ENCODE measurements at places on chromosomes 13 and 19.
A peak's percentile ranks its signal among the peaks of the same experiment; 100 is the strongest.

- DNase-seq = no peak
These were observed 45.3 kb downstream of the FNDC3A start for GRCh38 chr13:49020940-49021553.

GRCh38 chr13:106533943-106534638, 1.4 kb downstream of the EFNB2 start:
- DNase-seq = peak; percentile 63

GRCh38 chr13:62960723-62961122, 1545.1 kb upstream of the PCDH20 start:
- DNase-seq = no peak

GRCh38 chr19:5205381-5205780, 135.2 kb downstream of the PTPRS start:
- DNase-seq = no peak

GRCh38 chr13:111531505-111531904, 211.1 kb downstream of the TEX29 start:
- DNase-seq = peak; percentile 17

GRCh38 chr13:80305737-80306136, 35.2 kb downstream of the SPRY2 start:
- DNase-seq = no peak

DNA sequence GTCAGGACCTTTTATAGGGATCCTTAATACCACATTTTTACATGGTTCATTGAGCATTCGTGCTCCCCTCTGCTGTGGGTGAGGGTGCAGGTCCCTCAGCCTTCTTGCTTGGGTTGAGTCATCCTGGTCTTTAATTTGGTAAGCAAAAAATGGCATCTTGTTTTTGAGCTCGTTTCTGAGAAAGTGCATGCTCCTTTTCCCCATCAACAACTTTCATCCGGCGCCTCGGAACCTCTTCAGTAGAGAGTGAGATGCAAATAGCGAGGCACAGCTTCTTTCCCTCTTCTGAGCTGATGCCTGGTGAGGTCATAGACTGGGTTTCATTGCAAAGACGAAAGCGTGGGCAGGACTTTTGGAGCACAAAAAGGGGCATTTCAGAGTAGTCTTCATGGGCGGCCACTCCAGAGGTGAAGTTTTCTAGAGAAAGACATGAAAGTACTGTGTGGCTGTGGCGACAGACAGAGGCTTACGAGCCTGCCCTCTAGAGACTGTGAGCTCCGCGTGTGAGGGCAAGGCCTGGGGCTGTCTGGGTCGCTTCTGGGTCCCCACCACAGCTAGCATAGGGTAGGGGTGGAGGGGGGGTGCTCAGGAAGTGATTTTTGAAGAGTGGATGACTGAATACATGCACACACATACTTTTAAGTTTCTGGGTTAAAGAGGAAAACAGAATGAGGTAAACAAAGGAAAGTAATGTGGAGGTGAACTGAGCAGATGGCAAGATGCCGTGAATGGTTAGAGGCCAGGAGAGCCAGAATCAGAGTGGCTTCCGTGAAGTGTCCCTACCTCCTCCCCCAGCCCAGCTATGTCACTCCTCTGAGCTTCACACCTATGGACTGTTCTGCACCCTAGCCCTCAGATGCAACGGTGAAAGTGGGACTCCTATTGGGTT, 44.3 kb downstream of the BBC3 start:
- DNase-seq = no peak

- no peak for DNase-seq
These were observed 1.1 kb downstream of the EDDM13 start for GRCh38 chr19:56273563-56274117.

DNA sequence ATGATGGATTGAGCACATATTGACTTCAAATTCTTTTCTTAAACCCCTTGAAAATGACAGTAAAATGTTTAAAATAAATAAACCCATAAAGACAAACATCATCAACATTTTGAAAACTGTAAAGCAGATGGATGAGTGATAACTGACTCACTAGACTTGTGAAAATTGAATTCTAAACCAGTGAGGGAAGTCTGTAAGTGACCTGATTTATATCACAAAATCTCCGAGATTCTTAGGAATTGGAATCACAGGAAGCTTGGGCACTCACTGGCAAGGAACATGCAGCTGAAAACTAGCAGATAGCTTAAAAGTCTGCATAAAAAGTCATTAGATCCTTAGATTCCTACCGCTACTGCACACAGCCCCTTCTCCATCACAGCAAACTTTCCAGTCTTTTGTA, 51.3 kb upstream of the TSC22D1 start:
- DNase-seq = no peak

DNA sequence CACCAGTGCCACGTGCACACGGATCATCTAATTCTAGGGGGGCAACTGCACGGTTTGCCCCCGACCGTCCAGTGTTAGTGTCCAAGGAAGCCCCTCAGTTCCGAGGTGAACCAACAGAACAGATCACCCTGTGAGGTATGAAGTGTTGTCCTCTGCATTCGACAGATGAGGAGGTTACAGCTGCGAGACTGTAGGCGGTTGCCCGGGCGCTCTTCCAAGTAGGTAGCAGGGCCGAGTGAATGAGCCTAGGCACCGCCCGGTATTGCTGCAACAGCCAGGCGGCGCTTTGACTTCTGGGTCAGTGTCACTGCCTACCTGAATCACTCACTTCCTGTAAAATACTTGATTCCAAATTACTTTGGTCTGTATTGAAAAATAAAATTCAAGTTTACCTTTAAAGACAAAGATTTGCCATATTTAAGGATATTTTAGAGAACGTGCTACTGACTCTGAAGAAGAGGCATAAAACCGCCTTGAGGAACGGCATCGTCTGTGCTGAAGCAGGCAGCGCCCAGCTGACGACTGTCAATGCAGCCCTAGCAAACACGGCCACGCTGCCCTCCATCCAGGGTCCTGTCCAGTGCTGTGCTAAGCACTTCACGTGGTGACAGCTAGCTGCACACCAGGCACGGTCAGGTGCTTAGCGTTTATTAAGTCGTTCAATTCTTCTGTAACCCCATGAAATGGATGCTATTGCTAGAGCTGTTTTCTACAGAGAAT, 19.3 kb upstream of the RASA3 start:
- DNase-seq = no peak

DNA sequence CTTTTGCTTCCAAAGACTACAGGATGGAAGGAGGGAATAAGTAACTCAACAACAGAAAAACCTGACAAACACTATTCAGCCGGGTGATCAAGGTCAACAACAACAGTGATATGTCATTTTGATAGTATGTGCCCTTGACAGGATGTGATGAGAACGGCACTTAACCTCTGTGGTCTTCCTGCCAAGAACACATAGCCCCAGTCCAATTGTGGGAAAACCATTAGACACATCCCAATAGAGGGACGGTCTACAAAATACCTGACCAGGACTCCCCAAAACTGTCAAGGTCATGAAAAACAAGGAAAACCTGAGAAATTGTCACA, 43.1 kb upstream of the AMER2 start:
- DNase-seq = no peak

DNA sequence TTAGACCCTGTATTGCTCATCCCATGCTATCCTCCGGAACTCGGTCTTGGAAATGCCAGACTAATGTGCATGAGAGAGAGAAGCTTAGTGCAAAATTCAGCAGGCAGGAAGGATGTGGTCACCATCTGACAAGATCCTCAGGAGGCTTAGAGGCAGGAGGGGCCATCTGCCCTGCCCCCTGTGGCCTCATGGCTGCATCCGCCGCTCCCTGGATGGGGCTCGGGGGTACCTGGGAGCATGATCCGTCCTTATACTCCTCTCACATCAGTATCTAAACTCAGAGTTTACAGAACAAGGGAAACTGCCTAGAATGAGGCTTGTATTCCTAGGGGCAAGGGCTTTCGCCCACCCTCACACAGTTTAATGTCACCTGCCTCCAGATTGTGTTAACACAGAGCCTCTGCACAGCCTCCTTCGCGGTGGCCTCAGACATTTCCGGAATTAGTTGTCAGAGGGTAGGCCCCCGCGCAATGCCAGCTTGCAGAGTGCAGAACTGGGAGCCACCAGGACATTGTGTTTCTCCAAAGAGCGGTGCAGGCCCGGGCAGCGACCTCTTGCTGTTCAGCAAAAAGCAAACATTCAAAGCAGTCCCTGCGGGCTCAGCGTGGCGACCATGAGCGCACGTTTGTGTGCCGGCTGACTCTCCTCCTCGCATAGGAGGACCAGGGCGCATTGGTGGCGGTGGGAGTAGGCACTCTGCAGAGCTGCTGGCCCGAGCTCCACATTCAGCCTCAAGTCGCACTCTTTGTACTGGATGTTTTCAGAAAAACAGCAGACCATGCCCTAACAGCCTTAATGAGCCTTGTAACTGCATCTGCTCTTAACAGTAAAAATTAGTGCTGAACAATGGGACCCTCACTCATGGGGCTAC, 39.1 kb downstream of the GPR12 start:
- DNase-seq = peak; percentile 20

DNA sequence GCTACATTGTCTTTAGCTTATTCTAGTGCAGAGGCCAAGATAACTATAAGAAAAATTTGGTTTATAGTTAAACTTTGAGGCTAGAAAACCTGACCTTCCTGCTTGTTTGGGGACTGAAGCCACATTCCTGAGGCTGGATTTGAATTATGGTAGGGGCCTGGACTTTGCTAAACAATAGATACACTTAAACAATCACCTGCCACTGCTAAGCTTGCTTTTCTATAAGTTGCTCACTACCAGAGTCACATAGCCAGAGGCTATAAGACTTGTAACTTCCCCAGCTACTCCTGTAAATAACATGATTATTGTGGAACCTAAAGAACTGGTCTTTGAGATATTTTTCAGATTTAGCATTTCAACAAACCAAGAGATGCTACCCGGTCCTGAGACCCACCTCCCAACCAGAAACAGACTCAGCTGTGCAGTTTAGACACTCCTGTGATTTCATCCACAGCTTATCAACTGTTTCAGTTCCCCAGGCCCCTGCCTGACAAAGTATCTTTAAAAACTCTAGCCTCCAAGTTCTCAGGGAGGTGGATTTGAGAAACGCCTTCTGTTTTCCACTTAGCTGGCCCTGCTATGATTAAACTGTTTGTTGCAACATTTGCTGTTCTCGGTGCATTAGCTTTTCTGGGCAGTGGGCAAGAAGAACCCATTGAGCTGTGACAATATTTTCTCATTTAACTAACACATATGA, 77.7 kb downstream of the MIPEP start:
- DNase-seq = no peak

- no peak for DNase-seq
These were observed 10.1 kb downstream of the MIER2 start for GRCh38 chr19:334296-335071.

GRCh38 chr13:91722267-91722884, 324.0 kb downstream of the GPC5 start:
- no peak for DNase-seq

DNA sequence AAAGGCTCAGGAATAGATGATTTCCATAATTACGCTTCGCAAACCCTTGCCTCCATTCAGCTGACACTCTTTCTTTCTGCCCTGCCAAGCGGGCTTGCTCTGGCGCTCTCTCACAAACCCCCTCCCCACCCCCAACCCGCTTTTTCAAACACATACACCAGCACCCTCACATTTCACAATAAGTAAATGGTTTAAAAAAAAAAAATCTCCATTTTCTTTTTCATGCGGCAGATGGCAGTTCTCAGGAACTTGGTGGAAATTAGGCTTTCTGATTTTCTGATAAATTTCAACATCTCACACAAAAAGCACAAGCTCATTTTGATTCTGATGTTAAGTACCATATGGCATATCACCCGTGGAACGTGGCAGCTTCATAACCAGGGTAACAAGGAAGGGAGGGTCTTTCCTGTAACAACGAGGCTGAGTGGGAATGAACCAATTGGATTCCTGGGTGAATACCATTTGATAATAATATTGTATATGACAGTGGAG, 43.8 kb downstream of the C13orf42 start:
- no peak for DNase-seq

GRCh38 chr13:45490068-45490467, 25.3 kb downstream of the COG3 start:
- DNase-seq = no peak

DNA sequence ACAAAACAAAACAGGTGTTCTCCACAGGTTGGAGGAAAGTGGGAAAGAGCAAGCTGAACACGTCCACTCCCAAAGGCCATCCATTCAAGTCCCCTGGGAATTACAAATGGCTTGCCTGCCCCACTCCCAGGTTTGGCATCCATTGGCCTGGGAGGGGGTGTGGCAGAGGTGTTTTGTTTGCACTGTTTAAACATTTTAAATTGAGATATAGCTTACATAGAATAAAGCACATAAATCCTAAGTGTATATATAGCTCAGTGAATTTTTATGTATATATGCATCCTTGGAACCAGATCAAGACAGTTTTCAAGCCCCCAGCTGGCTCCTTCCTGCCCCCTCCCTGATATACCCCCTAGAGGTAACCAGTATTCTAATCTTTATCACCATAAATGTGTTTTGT, 12.7 kb downstream of the SLC25A42 start:
- no peak for DNase-seq

GRCh38 chr13:23923031-23923430, 25.7 kb upstream of the C1QTNF9B start:
- DNase-seq = no peak

DNA sequence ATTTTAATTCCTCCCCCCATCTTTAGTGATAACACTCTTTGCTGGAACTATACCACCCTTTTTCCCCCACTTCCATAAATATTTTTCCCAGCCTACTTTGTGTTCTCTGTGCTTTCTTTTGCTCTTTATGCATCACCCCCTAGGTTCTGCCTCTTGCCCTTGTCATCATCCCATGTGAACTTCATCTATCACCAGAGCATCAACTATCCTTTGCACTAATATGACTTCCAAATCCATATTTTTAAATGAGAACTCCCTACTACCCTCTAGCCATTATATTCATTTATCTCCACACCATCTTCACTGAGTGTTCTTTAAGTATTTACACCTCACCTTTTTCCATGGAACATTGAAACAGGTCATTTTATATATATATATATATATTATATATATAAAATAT, 452.7 kb downstream of the FOXO1 start:
- no peak for DNase-seq

DNA sequence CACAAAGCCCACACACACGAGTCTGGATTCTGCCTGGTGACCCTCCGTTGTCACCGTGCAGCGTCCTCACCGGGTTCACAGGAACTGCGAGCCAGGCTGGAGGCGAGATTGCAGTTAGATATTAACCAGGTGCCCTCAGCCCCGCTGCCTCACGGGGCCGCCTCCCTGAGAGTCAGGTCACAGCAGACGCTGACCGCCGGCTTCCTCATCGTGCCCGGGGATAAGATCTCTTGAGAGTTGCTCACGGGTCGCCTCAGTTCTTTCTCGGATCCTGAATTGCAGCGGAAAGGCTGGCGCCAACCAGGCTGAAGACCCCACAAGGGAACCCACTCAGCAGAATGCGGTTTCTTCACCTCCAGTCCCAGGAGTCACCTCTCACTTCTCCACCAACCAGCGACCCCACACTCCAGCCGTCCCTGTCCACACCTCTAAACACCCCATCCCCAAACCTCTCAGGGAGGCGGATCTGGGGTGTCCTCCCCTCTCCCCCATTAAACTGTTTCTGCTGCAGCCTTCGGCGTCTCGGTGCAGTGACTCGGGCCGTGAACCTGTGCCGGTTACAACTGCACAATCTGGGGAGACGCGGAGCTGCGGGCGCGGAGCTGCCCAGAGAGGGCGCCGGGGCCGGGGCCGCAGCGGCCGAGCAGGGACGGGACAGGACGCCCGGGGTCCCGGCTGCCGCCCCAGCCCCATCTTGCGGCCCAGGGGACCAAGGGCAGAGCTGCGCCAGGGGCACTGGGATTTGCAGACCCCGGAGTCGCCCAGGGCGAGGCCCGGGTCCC, 591 bp downstream of the ZNF823 start:
- DNase-seq = peak; percentile 44
